ENCODE measurements at places on chromosomes 11 and 22.
A peak's percentile ranks its signal among the peaks of the same experiment; 100 is the strongest.

DNA sequence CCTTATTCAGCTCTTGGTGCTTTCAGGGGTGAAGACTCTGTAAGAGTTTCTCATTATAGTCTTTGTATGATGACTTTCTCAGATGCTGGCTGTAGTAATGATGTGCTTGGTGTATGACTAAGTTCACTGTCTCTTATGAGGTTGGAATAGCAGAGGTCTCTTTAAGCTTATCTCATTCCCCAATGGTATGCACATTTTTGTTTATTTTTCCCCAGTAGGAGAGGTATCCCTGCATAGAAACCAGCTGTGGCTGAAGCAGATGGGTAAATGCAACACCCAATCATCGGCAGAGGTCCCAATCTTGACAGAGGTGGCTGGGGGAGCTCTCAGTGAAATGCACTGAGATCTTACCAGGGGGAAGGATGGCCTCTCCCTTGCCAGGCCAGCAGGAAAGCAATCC, 34.6 kb downstream of the BBOX1 start:
- DNase-seq = no peak

- no peak for DNase-seq
Measured at GRCh38 chr11:70490208-70490607, 91.9 kb downstream of the CTTN start.

- DNase-seq = no peak
Measured at GRCh38 chr11:12685229-12685628, 11.0 kb downstream of the TEAD1 start.

GRCh38 chr11:55719608-55720160, 53.6 kb upstream of the OR5D13 start:
- DNase-seq = no peak

DNA sequence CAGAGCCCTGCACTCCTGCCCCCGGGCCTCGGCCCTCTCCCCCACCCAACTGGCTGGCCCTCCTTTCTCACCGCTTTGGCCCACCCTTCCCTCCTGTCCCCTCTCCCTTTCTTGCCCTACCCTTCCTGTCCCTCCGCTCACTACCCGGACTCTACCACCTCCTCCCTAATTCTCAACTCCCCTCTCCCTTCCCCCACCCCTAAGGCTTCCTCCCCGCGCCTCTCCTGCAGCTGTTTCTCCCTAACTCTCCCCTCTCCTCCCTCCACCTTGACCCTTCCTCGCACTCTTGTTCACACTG, 421 bp downstream of the SLC15A3 start:
- DNase-seq = no peak

DNA sequence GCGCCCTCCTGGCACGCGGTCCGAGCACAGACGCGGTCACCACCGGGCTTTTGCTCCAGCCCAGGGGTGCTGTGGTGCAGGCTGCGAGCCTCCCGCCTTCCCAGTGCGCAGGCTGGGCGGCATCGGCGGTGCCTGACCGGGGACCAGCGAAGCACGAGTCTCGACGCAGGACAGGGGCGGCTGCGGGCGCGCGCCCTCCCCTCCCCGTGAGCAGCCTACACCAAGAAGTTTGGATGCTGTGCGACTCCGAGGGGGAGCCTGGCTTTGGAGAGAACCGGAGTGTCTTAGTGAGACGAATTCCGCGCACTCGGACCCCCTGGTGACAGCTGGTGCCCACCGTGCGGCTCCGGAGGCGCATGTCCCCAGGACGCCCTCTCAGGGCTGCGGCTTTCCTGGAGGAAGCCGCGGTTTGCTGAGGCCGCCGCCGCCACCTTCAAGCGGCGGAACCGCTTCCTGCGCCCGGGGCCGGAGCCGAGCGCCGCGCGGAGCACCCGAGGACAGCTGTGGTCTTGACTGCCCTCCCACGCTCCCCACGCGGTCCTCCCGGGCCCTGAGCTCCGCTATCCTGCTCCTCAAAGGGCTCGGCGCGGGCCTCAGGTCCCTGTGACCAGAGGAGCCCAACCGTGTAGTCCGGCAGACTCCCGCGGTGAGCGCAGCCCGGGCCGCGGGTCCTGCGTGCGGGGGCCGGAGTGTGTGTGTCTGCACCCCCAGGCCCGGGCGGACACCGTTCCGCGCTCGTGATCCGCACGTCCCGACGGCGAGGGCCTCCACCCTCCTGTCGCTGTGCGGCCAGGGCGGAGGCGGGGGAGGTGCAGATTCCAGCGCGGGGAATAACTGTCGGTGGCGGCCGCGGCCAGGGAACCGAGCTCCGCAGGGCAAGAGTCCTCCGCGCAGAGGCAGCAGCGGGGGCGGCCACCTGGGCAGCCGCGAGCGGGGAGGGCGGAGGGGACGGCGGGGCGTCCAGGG, 1.7 kb downstream of the FGF3 start:
- DNase-seq = no peak

DNA sequence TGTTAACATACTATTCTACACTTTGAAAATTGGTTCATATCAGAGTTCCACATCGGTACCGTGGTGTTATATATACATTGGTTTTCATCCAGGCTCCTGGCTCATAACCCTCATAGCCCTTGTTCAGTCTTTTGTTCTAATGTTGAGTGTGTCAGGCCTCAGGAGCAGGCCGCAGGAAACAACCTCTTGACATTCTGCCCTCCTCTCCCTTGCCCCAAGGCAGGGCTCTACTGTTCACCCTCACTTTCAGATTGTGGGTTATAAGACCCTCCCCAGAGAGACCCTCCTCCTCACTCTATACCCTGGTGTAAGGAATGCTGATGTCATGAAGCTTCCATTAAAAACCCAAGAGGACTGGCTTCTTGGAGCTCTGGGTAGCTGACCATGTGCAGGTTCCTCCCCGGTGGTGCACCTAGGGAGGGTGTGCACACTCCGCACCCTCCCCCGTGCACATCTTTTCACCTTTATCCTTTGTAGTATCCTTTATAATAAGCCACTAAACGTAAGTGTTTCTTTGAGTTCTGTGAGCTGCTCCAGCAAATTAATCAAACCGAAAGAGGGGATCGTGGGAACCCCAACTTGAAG, 12.1 kb downstream of the SSH3 start:
- no peak for DNase-seq

GRCh38 chr11:80155412-80156017, 714.7 kb upstream of the TENM4 start:
- DNase-seq = peak; percentile 4

- no peak for DNase-seq
Measured at GRCh38 chr22:43743131-43743530, 69.0 kb downstream of the EFCAB6 start.

- DNase-seq = no peak
Measured at GRCh38 chr22:40289991-40290459, 56.3 kb upstream of the ADSL start.

DNA sequence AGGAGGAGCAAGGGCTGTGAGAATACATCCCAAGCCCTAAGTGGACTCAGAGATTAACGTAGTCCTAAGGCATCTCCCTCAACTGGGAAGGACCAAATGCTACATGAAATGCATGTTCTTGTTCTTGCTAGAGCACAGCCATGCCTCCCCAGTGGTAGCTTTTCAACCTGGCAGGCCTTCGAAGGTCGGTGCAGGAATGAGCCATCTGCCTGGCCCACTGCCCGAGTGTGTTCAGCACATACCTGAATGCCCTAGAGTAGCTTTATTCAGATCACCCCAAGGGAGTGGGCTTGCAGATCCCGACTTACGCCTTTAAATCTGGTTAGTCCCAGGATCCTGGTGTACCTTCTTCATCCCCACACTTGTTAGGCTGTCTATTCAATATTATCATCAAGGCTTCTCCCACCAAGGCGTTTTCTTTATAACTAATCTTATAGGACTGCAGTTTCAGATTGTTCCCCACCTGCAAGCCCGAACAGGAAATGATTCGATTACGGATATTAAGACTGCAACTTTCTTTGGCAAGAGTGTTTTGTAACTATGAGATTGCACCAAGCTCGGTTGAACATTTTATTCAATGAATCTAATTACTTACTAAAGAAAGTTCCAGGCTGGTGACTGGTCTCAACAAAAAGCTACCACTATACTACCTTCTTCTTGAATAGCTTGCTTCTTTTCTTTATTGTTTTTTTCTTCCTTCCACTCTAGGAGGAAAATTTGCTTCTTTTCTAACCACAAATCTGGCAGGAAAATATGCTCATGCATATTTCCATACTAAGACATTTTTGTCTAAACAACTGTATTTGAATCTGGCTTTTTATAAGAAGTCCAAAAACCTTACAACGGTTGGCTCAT, 115.6 kb downstream of the SGSM3 start:
- DNase-seq = no peak

- no peak for DNase-seq
Measured at GRCh38 chr11:17840101-17840548, 105.5 kb downstream of the KCNC1 start.

DNA sequence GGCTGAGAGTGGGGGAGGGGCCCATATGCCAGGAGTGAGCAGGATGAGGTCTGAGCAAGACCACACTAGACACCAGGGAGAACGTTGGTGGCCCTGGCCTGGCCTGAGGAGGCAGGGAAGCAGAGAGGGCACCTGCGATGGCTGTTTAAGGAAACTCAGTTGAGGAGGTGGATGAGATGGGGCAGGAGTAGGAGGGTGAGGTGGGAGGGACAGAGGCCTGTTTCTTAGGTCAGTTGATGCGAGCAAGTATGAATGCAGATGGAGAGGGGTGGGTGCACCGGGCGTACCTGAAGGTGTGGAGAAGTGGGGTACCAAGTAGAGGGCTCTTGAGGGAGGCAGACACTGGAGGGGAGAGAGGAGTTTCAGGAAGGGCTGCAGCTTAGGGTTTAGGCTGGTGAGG, 10.6 kb upstream of the MPPED1 start:
- no peak for DNase-seq

DNA sequence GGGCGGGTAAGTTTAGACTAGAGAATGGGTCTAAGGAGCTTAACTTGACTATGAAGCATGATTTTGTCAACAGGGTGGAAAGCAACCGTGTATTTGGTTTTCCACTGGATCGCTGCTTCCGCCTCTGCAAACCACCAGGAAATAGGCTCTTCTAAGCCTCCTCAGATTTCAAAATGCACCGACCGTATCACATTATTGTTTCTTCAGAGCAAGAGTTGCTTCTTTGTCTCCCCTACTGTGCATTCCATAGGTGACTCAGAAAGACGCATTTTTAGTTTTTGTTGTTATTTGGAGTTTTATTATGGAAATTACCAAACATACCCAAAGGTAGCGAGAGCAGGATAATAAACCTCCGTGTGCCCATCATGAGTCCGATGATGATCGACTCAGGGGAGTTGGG, 64.3 kb upstream of the RASD2 start:
- DNase-seq = no peak

DNA sequence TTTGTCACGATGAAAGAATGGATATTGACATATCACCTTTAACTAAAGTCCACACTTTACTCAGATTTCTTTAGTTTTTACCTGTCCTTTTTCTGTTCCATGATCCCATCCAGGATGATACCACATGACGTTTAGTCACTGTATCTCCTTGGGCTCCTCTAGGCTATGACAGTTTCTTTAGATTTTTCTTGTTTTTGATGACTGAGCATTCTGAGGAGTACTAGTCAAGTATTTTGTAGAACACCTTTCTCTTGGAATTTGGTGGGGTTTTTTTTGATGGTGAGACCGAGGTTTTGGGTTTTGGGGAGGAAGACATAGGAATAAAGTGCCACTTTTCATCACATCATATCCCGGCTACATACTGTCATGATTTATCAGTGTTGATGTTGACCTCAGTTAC, 4.0 kb downstream of the LDHAL6A start:
- DNase-seq = no peak

GRCh38 chr11:73950869-73951710, at the start of gene DNAJB13:
Gene DNAJB13 (plus strand): TSS chr11:73951026. CDS start chr11:73951070, 44 bp downstream.
- no peak for DNase-seq

DNA sequence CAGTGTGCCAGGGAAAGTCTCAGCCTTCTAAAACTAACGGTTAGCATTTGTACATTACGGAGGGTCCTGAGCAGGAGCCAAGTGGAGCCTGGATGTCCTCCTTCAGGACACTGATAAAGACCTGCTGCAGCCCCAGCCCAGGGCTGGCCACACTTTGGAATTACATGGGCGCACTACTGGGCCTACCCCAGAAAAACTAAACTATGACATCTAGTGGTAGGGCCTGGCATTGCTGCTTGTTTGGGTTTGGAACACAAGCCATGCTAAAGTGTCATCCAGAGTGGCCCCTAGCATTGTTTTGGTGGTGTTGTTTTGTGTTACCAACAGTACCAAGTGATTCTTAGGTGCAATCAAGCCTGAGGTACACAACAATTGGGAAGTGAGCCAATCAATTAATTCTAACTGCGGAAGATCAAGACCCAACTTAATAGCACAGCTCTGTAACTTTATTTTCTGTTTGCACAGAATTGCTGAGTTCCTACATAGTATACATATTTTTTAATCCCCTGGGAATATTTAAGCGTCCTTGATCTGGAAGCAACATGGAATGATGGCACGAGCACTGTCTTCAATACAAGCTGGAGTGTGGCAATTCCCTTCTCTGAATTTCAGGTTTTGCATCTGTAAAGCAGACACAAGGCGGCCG, 340.7 kb downstream of the LARGE1 start:
- DNase-seq = no peak

GRCh38 chr11:9716275-9717039, 52.6 kb downstream of the SWAP70 start:
- DNase-seq = no peak

DNA sequence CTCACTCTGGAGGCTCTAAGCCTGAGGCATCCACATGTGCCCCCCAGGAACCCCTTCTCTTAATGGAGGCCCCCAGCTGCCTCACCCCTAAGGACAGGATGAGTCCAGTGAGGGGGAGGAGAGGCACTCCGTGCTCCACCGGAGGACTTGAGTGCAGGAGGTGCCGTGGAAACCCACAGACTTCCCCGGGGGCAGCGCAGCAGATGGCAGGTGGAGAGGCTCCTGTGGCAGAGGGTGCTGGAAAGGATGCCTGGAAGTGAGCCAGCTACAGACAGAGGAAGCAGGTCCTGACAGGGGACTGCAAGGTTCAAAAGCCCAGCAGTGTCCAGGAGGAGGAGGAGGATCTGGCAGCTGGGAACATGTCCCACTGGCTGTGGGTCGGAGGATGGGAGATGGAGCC, 1384.0 kb downstream of the TBC1D22A start:
- DNase-seq = no peak

- no peak for DNase-seq
Measured at GRCh38 chr11:30172883-30173311, 57.9 kb upstream of the FSHB start.

GRCh38 chr11:68350759-68351449, 38.5 kb downstream of the LRP5 start:
- DNase-seq = no peak

DNA sequence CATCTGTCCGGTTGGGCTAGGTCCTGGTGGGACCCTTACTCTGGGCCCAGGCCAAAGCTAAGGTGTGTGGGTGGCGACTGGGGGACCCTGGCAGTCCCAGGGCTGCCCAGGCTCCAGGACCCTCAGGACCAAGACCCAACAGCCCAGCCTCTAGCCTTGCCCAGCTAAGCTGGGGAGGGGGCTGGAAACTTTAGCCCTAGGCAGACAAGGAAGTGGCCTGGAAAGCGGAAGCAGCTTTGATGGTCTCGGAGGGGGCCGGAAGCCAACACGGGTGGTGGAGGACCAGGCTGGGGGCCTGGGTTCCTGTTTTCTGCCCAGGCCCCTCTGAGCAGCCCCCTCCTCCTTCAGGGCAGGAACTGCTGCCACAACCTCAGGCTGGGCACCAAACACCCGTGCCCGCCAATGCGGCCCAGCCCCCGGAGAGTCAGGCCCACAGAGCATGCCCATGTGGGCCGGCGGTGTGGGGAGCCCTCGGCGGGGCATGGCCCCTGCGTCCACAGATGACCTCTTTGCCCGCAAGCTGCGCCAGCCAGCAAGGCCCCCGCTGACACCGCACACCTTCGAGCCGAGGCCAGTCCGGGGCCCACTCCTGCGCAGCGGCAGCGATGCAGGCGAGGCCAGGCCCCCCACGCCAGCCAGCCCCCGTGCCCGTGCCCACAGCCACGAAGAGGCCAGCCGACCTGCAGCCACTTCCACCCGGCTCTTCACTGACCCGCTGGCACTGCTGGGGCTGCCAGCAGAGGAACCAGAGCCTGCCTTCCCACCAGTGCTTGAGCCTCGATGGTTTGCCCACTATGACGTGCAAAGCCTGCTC, 2.8 kb downstream of the SIPA1 start:
- DNase-seq = no peak

Measured in NCI-H2081 treated with DMSO at 0.1 percent for 48 hours (cell line).